ENCODE measurements at places on chromosomes 3 and 15.

DNA sequence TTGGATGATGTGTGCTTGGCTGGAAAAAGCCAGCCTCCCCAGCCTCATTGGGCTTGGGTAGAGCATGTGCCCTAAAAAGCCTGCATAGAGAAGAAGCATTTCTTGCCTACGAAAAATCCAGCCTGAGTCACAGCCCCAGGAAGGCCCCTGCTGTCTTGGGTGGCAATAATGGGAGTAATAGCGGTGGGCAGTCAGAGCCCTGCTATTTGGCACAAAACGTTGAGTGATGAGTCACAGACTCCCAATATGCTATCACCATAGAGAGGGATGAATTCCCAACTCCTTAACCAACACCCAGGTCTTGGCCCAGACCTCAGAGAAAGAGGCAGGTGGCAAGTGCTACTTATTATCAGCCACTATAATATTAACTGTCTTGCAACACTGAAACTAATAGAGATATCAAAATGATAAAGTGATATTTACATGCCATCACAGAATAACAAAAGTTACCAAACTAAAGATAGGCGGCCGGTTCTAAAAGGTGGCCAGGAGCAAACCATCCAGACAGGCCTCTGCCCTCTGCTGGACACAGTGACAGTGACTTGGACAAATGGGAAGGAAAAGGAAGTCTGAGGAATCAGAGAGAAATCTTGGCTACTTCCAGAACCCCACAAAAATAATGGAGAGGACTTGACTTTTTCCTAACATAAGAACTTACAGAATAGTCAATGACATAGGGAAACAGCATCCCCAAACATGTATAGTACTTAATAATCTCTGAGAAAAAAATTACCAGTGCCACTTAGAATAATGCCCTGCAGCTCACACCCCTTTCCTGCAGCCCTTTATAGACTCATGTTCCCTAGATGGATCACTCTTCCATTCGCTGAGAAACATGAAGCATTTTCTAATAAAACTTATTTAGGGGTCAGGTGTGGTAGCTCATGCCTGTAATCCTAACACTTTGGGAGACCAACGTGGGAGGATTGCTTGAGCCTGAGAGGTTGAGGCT, 51.9 kb upstream of the MUC13 start:
- DNase-seq: no peak

DNA sequence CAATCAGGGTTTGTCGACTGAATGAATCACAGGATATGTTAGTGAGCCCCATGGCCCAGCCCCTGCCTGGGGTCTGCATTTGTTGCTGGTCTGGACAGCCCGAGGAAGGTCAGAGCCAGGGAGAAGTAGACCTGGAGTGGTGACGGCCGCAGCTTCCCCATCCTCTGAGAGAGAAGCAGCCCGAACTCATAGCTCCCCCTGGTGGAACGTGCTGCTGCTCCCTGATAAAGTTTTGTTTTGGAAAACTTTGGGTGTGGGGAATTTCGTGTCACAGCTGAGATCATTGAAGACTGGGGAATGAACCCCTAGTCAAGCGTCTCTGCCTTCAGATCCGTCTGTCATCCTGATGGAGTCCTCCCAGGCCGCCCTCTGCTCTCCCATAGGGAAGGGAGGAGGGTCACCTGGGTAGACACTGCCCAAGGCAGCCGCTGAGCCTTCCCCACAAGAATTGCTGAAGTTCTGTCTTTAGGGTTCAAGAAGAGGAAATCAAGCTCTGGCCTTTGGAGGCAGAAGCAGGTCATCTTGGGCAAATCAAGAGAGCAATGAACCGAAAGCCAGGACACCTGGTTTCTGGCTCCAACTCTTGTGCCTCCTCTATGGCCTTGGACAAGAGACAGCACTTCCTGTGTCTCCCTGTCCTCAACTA, 60.5 kb downstream of the GLDN start:
- DNase-seq: no peak

GRCh38 chr3:88584451-88584850, 434.7 kb downstream of the C3orf38 start:
- DNase-seq: no peak

DNA sequence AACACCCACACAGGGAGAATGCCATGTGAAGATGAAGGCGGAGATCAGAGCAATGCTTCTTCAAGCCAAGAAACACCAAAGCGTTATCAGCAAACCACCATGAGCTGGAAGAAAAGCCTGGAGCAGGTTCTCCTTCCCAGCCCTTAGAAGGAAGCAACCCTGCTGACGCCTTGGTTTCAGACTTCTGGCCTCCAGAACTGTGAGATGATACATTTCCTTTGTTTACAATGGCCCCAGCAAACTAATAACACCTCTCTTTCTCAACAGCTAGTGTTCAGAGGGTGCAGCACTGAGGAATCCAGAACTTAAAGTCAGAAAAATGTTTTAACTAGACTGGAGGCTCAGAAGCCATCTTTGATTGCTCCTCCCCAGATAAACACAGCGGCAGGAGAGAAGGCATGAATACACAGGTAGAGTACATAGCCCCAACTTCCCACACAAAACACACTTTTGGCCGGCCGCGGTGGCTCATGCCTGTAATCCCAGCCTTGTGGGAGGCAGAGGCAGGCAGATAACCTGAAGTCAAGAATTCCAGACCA, 132.4 kb upstream of the LPP start:
- DNase-seq: no peak

DNA sequence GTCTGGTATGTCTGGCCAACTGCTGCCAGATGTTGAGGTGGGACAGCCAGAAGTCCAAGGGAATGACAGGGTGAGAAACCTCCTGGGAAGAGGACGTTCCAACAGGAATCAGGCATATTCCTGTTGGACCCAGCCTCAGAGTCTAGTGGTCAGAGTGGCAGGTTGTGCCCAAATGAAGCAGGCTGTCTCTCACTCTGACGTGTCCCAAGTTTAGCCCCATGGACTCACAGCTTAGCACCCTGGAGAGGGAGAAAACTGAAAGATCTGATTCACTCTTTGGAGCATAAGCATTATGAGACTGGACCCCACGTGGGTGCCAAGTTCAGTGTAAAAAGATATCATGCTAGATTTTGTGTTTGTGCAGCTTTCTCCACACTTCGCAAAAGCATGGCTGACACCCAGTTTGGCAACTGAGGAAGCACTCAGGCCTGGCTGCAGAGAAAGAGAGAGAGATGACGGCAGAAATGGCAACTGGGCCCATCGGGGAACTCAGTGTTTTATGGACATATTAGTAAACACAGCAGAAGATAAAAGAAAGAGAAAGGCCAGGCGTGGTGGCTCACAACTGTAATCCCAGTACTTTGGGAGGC, 88.2 kb upstream of the LMCD1 start:
- no peak for DNase-seq

GRCh38 chr3:50493623-50494022, 9.8 kb downstream of the CACNA2D2 start:
- DNase-seq: no peak

GRCh38 chr15:95715116-95715903, 615.2 kb upstream of the NR2F2 start:
- DNase-seq: no peak

- DNase-seq: no peak
These were observed 278.0 kb downstream of the ZBBX start for GRCh38 chr3:167102071-167102470.

GRCh38 chr15:74723754-74724334, 1.5 kb downstream of the CYP1A1 start:
- DNase-seq: no peak

DNA sequence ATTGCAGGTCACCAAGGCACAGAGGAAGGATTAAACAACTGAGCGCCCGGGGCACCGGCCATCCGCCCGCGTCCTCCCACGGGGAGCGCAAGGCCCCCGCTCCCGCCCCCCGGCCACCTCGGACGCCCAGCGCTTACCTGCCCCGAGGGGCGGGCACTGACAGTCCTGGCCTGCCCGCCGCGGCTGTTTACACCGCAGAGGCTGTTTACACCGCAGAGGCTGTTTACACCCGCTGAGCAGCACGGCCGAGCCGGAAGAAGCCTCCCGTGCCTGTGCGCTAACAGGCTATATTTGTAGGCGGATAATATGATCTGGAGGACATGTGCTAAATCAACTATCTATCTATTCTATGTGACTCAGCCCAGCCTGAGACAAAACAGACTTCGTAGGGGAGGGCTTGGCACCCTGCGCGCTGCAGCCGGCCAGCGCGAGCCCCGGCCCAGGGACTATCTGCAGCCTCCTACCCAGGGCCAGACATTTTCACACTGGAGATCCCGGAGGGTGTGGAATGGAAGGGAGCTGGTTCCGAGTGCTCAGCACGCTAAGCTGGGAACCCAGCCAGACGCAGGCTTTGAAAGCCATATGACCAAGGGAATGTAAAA, at the start of gene LRRC2:
LRRC2 (minus strand) TSS at position 263 of the 602 bp plus-strand sequence. CDS start 14,711 bp downstream, outside the sequence.
- DNase-seq: no peak

DNA sequence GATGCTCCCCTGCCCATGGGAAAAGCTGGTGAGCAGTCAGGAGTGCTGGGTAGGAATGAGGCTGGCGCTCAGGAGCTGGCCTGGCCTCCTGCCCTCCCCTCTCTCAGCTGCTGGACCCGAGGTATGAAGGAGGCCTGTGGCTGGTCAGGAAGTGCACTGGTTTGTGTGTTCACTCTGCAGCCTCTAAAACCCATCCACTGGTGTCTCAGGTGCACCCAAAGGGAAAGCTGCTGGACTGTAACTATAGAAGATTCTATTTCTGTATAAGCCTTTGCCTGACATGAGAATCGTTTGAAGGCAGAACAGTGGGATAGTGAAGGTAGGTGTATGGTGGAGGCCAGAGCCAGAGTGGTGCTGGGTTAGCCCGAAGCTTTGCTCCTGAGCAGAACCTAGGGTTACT, 5.7 kb upstream of the CPNE9 start:
- DNase-seq: no peak

GRCh38 chr15:24944954-24945353, 9.8 kb upstream of the SNRPN start:
- no peak for DNase-seq

DNA sequence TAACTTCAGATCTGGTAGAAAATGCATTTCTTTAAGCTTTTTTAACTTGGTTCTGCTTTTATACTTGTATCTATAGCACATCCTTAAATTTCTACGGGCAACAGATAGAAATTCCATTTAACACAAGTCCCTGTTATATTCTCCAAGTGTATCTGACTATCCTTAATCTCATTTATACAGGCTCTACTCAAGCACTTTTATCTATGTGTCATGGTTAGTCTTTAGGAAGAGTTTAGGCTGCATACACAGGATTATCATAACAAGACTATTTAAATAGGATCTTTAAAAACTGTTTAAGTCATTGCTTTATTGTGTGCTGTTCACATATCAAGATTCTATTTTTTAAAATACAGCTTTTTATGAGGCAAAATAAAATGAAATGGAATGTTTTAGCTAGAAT, 52.7 kb downstream of the SETD5 start:
- no peak for DNase-seq

- DNase-seq: no peak
These were observed 27.8 kb downstream of the YEATS2 start for GRCh38 chr3:183725387-183725786.

- no peak for DNase-seq
These were observed 588.7 kb upstream of the CBLB start for GRCh38 chr3:106457281-106458180.

GRCh38 chr3:78604341-78604740, 1163.5 kb downstream of the ROBO1 start:
- no peak for DNase-seq

DNA sequence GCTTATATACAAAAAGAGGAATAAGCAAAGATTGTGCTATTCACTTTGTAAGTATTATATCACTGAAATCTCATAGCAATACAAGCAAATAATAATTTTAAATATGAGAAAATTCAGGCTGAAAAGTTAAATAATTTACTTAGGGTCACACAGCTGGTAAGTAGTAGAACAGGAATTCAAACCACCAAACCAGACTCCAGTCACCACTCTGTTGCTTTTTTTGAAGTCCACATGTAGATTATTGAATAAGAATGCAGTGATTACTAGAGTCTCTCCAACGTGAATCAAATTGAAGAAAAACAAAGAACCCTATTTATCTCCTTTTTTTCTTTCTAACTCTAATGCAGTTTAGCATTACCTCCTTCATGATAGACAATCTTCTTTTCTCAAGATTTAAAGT, 15.9 kb downstream of the SPICE1 start:
- no peak for DNase-seq

DNA sequence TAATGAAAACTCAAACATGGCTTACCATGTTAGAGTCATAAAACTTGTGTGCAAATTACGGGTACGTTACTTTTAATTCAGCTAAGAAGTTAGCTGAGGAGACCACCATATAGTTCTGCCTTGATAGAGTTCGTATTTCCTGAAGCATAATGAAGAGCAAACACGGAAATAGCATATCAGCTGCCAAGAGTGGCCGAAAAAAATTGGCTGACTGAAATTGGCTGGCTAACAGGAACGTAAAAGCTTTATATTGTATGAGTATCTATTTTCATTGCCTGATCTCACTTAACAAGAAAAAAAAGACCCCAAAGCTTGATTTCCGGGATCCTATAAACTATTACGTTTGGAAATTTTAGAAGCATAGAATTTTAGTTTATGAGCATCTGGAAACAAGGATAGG, 1222.9 kb downstream of the ZPLD1 start:
- DNase-seq: no peak

GRCh38 chr3:158568784-158569183, 2.2 kb upstream of the MLF1 start:
- DNase-seq: no peak

GRCh38 chr3:171384101-171384891, 75.9 kb downstream of the TNIK start:
- DNase-seq: no peak

DNA sequence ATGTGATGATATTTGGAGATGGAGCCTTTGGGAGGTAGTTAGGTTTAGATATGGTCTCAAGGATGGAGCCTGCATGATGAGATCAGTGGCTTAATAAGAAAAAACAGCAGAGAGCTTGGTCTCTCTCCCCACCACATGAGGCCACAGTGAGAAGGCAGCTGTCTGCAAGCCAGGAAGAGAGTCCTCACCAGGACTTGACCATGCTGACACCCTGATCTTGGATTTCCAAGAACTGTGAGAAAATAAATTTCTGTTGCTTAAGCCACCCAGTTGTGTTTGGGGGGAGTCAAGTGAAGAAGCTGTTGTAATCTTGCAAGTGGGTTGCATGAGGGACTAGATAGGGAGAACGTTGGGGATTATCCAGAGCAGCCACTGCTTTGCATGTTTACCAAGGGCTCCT, 62.3 kb upstream of the TNFAIP8L3 start:
- no peak for DNase-seq

DNA sequence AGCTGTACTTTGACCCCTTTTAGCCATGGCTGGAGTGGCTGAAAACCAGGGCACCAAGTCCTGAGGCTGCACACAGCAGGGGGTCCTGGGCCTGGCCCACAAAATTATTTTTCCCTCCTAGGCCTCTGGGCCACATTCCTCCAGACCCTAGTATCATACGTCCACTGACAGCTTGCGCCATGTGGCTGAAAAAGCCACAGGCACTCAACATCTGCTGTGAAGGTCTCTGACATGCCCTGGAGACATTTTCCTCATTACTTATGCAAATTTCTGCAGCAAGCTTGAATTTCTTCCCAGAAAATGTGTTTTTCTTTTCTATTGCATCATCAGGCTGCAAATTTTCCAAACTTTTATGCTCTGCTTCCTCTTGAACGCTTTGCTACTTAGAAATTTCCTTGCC, 239.0 kb downstream of the SQOR start:
- no peak for DNase-seq
